ENCODE measurements at places on chromosomes 11 and 22.

DNA sequence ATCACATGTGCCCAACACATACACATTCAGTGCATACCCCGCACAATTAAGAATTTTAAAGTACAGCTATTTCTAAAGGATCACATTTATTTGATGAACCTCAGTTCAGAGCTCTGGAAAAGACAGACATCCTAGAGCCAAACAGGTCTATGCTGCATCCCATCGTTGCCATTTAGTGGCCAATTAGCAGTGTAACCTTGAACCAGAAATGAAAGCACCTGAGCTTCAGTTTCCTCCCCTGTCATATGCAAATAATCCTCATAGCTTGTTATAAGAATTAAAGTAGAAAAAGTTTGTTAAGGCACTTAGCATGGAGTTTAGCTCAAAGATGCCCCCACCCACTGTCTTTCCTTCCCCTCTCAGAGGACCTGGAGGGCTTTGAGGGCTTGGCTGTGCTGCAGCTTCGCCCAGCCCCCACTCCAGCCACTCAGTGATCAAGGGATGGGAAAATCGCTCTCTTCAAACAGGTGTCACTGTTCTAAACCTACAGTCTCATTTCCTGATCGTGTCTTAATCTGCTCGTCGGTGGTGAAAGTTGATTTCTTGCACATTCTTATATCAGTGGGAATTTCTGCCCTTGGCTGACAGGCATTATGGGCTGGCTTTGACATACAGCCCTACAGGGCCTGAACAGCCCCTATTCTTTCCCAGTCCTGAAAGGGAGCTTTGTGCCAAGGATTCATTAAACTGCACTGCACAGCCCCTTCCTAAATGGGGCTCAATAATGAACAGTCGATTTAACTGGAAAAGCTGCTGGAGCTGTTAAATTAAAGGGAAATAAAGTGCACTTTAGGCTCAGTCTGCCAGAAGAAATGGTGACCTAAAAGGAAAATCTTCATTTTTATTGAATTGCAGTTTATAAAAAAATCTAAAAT, 23.3 kb upstream of the FAM181B start:
- no peak for DNase-seq

- DNase-seq, result no peak
Observed at GRCh38 chr11:93775289-93775688, 8.8 kb upstream of the MED17 start.

DNA sequence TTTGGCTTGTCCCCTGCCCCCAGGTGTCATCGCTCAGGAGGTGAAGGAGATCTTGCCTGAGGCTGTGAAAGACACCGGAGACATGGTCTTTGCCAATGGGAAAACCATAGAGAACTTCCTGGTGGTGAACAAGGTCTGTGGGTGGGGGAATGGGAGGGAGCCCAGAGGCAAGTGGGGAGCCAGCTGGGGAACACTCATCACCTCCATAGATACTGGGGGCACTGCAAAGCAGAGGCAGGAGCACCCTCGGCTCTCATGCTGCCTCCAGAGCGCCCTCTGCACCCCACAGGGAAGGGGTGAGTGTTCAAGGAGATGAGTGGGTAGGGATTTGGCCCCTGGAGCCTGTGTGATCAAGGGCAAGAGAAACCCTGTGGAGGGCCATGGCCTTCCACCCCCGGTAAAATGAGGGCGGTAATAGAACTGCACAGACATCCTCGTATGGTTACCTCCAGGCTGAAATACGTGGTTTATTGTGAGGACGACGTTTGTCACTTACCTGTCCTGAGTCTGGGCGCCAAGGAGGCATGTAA, 14.0 kb downstream of the TMEM258 start:
- DNase-seq, result no peak

GRCh38 chr11:116229236-116229970, 543.4 kb downstream of the BUD13 start:
- no peak for DNase-seq

DNA sequence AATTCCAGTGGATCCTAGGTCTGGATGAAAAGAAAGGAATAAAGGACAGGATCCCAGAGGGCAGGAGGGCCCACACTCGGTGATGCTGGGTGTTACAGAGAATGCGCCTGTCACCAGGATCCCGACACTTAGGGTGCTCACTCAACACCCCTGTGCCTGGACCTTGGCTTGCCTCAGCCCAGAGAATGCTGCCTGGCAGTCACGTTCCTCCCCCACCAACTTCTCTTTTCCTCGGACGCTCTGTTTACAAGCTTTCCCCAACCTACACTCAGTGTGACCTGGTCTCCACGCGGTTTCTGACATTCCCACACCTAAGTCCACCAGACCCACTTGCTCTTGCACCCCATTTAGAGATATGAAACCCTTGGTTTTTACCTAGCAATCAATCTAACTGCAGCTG, 38.0 kb upstream of the ETS1 start:
- no peak for DNase-seq
